ENCODE measurements at places on chromosomes 11 and 22.

GRCh38 chr22:44427611-44428470 is 70.2 kb downstream of the RTL6 start:
- DNase-seq: no peak

DNA sequence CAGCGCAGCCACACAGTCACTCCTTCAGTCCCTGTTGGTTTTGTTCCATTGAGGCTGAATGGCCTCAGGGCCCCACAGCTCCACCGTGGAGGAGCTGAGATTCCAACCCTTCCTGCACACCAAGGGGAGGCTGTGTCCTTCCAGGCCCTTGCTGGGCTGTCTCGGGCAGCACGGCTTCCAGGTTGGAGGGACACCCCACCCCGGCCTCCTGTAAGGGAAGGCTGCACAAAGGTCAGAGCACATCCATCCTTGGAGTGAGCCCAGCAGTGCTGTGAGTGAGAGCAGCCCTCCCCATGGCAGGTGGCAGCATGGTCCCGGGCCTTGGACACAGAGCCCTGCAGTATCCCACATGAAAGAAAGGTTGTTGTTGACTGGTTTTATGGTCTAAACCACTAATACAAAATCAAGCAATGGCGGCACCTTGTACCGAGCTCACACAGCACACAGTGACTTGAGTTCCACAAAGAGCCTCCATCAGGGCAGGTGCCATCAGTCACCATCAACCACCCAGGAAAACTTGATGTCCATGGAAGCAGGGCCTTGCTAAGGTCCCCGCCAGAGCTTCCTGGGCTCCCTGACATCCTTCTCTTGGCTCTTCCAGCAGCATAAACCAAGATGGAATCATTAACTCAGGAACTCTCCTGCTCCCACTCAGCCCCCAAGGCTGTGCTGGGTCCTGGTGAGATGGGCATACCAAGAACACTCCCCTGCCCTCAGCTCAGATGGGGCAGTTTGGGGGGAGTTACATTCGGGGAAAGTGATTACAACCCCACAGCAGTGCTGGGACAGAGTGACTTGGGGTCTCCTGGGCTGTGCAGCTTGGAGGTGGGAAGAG is 1500.4 kb downstream of the TBC1D22A start:
- no peak for DNase-seq

- DNase-seq: no peak
Measured at GRCh38 chr22:18983120-18983651, 47.1 kb upstream of the PRODH start.

DNA sequence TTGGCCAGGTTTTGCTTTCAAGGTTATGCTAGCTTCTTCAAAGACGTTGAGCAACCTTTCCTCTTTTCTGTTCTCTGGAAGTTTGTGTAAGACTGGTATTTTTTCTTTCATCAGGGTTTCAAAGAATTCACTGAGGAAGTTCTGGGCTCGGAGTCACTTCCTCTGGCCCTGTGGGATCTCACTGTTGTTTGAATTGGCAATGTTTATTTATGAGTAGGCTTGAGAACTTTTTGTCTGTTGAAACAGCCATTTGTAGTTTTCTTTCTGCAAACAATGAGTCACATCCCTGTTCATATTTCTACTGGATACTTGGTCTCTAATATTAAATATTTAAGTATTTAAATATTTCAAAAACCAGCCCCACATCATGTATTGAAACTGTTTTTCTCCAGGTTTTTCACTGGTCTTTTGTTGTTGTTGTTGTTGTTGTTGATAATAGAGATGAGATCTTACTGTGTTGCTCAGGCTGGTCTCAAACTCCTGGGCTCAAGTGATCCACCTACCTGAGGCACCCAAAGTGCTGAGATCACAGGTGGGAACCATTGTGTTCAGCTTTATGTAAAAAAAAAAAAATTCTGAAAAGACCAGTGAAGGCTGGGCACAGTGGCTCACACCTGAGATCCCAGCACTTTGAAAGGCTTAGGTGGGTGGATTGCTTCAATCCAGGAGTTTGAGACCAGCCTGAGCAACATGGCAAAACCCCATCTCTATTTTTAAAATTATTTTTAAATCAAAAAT is 26.9 kb downstream of the SUSD2 start:
- DNase-seq: peak; percentile 52

- DNase-seq: no peak
Measured at GRCh38 chr22:45783021-45783420, 111.4 kb downstream of the ATXN10 start.

- no peak for DNase-seq
Measured at GRCh38 chr22:35913925-35914324, 114.7 kb downstream of the RBFOX2 start.

- no peak for DNase-seq
Measured at GRCh38 chr11:5679811-5680210, 5.1 kb downstream of the TRIM5 start.

DNA sequence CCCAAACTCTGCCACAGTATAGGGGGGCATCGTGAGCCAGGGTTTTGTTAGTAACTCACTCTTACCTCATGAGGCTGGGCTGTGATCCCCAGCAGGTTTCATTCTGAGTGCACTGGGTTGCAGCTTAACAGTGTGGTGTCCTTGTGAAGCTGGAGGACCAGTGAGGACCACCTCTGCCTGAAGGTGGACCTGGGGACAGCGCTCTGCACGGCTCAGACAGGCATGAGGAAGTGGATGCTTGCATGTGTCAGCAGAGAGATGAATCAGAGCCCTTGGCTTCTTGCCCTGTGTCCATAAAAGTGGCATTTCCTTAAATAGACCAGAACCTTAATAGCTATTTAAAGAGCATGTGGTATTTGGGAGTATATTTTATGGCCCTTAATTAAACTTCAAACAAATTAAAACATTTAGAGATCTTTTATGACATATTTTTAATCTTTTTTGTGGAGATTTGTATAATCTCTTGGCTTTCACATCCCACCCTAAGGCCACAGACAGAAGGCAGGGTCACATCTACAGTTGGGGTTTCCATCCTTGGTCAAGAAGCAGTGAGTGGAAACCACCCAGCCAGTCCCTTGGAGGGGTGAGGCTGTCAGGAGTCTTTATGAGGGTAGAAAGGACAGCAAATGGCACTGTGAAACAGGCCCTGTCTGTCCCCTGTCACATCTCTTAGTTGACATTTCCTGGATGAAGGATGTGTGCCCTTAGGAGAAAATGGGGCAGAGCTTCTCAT is 24.8 kb upstream of the ADORA2A start:
- no peak for DNase-seq

GRCh38 chr11:47306484-47306844 is 36.5 kb downstream of the MADD start:
- no peak for DNase-seq

Measured in hematopoietic multipotent progenitor cell treated with erythropoietin and hydrocortisone succinate and interleukin-3 and kit ligand, for 6 days (in vitro differentiated cells).